Posterior vena cava (tissue), 2 donors: ENCODE measurements at places on chromosomes 2 and 18. TPM values are rescaled to one million over a fixed set of nuclear protein-coding genes. Genes with fewer than 3 reads are reported as not detected.

Gene NXPH2
- not detected for total RNA-seq

Gene DLX2
- total RNA-seq: not detected

DNA sequence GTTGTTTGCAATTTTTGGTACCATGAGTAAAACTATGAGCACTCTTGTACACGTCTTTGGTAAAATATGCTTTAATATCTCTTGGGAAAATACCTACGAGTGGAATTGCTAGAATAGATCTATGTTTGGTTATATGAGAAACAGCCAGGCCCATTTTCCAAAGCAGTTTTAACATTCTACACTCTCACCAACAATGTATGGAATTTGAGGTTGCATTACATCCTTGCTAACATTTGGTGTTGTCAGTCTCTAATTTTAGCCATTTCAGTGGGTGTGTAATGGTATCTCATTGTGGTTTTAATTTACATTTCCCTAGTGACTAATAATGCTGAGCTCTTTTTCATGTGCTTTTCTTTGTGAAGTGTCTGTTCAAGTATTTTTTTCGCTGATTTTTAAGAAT is 118.9 kb upstream of the TCF4 start:
- no peak for DNase-seq

DNA sequence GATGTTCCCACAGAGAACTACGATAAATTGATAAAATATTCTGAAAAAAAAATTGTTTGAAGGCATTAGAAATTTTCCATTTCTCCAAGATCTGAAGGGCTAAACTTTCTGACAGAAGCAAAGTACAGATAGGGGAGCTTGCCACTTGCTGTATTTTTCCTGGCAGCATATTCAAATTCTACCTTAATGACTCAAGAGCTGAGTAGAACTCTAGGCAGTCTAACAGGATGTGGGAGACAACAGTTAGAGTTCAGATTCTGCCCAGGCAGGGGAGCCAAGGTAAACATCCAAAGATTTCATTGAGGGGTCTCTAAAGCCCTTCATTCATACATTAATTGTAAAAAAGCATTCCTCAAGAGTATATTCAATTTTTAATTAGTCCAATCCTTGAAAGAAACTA is 46.0 kb upstream of the RIT2 start:
- DNase-seq: no peak

Gene LAMA3
- 48.4 TPM for total RNA-seq

Gene OXER1
- total RNA-seq: 1.00 TPM

Gene IL36RN
- not detected for total RNA-seq

- no peak for DNase-seq
These were observed 37.9 kb upstream of the TTR start for GRCh38 chr18:31553800-31554199.

GRCh38 chr2:222598611-222599010 is 57.3 kb downstream of the FARSB start:
- no peak for DNase-seq

Gene POTEI
- not detected for total RNA-seq

- no peak for DNase-seq
These were observed 697.1 kb upstream of the CELF4 start for GRCh38 chr18:38262661-38263060.

DNA sequence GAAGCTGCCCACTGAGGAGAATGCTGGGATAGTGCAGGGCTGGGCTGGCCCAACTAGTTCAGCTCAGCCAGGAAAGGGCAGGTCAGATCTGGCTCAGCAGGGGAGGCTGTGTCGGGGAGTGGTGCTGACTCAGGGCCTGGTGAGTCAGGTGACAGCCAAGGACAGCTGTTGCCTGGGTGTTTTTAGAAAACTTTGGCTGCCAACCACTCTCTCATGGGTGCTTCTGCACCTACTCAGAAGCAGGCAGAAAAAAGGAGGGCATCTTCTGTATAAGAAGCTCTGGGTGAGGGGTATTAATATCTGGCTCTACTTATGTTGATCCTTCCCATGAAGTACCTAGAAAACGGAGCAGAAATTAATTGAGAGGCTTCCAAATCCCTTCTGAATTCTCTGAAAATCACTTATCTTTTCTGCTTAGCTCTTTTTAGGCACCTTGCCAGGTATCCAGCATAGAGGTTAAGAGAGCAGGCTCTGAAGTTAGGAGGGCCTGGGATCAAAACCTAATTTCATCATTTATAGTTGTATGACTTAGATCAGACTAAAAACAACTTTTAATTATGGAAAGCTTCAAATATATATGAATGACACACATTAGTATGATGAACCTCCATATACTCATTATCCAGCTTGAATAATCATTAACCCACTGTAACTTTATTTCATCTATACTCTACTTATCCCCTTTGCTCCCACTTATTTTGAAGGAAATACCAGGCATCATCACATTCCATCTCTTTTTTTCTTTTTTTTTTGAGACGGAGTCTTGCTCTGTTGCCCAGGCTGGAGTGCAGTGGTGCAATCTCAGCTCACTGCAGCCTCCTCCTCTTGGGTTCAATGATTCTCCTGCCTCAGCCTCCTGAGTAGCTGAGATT is 15.5 kb upstream of the RAB10 start:
- peak; percentile 90 for DNase-seq

Gene SLC9A4
- not detected for total RNA-seq

GRCh38 chr2:19987936-19988335 is 2.0 kb downstream of the WDR35 start:
- DNase-seq: no peak

Gene SP9
- total RNA-seq: not detected

GRCh38 chr2:213710164-213710563 is 425.9 kb downstream of the SPAG16 start:
- DNase-seq: no peak

Gene SRD5A2
- not detected for total RNA-seq

DNA sequence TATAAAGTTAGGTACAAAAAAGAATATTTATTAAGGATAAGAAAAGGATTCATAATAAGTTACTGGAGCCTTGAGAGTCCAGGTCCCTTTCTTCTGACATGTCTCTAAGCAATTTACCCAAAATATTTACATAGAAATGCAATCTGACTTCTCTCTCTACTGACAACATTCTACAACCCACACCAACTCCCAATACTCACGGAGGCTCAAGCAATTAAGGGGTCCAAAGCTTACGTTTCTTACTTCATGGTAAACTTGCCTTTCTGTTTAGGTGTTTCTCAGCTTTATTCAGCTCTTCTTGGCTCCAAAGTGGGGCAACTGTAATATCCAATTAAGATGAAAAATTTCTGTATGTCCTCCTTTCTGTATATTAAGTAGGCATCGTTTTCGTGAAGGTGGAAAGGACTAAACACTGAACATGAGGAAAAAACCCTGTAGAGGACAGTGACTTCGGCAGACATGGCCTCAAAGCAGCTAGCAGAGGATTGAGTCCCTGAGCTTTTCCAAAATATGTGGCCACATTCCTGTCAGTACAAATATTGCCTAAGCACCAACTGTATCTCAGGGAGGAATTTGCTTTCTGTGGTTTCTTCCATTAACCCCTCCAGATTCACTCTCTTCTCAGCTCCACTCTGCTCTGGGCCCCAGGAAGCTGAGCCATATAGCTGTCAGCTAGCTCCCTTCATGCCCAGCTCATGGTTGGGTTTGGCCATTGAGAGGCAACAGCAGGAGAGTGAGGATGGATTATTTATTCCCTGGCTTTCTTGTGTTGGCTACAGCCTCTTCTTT is 67.9 kb upstream of the GLS start:
- DNase-seq: no peak

DNA sequence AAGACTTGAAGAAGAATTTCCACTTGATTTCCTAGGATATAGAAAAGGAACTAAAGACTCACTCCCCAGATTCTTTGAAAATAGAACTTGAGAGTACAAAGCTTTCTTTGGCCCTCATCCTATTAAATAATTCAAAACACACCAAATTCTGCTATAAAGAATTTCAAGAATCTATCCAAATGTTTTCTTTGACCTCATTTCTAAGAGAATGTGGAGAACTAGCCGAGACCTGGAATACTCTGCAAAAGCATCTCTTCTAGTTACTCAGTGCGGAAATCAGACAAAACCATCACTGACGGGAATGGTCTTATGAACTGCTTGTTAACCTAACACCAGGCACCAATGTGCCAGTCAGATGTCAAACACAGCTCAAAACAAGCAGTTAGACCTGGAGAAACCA is 44.2 kb upstream of the ARL5A start:
- no peak for DNase-seq

- DNase-seq: no peak
These were observed 252.3 kb downstream of the HAUS1 start for GRCh38 chr18:46356278-46357033.

Gene CASP10
- total RNA-seq: 8.4 TPM

- no peak for DNase-seq
These were observed 155.2 kb downstream of the ALK start for GRCh38 chr2:29766191-29766590.

Gene ABI2
- total RNA-seq: 51.4 TPM

GRCh38 chr18:7322817-7323485 is 92.1 kb downstream of the LRRC30 start:
- DNase-seq: no peak

Gene SLC23A3
- 0.71 TPM for total RNA-seq

DNA sequence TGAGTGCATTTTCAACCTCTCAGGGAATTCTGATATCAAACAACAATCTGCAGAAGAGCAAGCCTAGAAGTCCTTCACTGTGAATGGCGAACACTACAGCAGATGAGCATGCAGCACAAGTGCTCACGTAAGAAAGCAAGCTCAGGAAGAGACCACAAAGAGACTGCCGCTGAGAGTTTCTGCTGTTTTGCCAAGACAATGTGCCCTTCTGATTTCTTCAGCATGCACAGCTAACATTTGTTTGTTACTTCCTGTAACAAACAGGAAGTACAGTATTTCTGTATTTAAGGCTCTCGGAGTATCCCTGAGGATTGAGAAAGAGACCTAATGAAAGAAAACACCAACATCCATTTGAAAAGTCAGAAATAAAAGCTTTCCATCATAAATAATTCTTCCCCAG is 45.9 kb downstream of the MBOAT2 start:
- no peak for DNase-seq
